Activated naive CD4-positive, alpha-beta T cell treated with anti-CD3 and anti-CD28 coated beads for 36 hours (primary cell): ENCODE measurements at places on chromosomes 7 and 10.

DNA sequence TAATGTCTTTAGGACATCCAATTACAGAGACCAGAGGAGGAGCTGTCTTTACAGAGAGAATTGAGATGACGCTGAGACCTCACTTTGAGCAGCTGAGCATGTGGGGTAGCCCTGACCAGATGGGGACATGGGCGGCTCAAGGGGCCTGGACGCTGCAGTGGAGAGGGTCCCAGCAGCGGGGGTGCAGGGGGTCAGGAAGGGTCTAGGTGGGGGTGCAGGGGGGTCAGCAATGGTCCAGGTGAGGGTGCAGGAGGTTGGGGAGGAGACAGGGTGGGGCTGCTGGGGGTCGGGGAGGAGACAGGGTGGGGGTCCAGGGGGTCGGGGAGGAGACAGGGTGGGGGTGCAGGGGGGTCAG lies 43.2 kb upstream of the CFAP46 start:
- DNase-seq: no peak

DNA sequence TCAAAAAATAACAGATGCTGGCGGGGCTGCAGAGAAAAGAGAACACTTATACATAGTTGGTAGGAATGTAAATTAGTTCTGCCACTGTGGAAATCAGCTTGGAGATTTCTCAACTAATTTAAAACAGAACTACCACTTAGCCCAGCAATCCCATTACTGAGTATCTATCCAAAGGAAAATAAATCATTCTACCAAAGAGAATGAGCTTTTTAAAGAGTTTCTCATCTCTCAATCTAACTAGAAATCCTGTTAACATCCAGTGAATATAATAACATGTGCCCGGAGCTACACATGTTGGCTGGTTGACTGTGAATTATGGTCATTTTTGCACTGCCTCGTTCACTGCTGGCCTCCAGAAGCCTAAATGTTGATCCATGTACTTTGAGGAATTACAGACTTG lies 39.3 kb downstream of the BET1 start:
- DNase-seq: no peak

DNA sequence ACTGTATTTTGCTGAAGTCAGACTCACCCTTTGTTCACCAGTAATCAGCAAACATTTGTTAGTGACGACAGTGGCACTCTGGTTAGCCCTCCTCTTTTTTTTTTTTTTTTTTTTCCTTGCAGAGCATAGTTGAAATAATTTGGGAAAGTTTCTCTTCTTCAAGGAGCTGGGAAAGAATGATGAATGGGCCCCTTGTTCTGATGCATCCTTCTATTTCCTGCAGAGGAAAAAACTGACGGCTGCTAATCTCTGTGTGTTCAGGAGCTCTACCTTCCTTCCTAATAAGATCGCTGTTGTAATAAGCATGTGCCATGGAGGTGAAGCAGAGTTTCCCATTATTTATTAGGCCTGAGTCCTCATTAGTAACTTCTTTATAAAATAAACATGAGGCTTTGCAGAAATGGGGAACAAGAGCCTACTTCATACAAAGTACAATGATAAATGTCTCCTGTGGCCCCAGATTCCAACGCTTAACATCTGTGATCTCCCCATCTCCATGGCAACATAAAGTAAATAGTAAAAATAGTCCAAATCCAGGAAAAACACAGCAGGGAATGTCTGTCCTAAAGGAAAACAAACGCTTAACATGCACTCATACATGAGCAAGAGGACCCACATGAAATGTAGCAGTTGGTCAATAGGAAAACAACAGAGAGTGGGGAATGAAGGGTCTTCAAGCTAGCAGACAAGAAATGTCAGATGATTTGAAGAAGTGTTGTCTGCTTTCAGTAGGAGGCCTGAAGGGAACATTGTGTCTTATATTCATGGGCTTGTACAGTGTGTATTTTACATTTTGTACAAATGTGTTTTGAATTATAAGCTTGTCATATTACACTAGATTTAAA lies 59.1 kb upstream of the CALD1 start:
- no peak for DNase-seq

DNA sequence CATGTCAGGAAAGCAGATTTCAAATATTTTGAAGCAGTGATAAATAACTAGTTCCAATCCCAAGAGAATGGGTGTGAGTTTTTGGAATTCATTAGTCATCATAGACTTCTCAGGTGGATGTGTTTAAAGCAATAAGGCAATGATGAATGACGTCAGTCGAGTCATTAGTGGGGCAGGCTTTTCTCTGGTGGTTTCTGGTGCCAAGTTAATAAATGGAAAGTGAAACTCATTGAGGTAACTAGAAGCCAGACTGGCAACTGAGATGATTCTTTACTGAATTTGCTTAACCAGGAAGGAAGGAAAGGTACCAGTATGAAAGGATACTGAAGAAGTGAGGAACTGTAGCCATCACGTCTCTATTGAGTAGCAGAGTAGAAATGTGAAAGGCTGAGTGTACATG lies 311.0 kb downstream of the GPAM start:
- no peak for DNase-seq

- DNase-seq: no peak
These were observed 85.6 kb upstream of the SHH start for GRCh38 chr7:155897758-155898386.

DNA sequence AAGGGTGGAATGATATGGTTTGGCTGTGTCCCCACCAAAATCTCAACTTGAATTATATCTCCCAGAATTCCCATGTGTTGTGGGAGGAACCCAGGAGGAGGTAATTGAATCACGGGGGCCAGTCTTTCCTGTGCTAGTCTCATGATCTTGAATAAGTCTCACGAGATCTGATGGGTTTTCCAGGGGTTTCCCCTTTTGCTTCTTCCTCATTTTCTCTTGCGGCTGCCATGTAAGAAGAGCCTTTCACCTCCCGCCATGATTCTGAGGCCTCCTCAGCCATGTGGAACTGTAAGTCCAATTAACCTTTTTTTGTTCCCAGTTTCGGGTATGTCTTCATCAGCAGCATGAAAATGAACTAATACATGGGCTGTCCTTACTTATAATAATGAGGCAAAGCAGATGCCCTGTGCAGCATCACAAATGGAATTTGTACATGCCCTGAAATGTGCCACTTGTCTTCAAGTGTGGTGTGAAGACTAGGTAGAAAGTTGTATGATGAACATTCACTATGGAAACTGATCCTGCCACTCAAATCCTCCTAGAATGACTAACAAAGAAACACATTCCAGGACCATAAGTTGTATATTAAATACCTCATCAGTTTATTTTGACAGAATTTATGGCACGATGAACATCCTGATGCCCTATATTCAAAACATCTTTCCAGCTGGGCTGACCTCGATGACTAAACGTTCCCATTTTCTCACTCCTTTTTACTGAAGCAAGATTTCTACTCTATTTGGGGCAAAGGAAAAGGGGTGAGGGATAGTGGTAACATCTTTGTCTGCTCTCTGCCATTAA lies 122.8 kb upstream of the CTTNBP2 start:
- no peak for DNase-seq

- DNase-seq: no peak
These were observed 113.4 kb upstream of the RAB18 start for GRCh38 chr10:27390681-27391080.

GRCh38 chr10:124997771-124998623 lies 56.1 kb downstream of the ZRANB1 start:
- DNase-seq: no peak

GRCh38 chr7:39464350-39465054 lies 101.7 kb upstream of the YAE1 start:
- DNase-seq: no peak

DNA sequence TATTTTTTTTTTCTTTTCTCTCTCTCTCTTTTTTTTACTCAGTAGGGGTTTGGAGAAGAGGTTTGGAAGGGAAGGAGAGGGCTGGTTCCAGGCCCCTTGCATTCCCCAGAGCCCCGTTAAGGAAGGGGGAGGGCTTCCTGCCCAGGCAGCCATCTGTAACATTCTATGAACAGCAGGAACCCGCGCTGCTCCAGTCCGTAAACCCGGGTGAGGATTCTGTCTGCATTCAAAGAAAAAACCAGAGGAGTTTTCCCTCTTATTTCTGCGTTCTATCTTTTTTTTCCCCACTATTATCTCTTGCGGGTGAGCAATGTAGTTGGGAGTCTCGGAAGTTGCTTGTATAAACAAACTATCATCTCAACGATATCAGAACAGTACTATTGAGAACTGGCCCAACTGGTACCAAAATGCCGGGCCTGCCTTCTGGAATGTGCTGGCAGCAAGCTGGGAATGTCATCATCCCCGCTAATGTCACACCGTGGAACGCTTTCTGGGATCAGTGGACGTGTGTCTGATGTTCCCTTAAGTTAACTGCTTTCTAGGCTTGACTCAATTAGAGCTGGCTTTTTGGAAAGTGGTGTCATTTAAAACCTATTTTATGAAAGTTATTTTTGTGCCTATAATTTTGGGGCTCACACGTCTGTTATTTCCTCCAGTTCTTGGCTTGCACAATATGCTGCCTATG lies 153.1 kb upstream of the MEOX2 start:
- DNase-seq: no peak

DNA sequence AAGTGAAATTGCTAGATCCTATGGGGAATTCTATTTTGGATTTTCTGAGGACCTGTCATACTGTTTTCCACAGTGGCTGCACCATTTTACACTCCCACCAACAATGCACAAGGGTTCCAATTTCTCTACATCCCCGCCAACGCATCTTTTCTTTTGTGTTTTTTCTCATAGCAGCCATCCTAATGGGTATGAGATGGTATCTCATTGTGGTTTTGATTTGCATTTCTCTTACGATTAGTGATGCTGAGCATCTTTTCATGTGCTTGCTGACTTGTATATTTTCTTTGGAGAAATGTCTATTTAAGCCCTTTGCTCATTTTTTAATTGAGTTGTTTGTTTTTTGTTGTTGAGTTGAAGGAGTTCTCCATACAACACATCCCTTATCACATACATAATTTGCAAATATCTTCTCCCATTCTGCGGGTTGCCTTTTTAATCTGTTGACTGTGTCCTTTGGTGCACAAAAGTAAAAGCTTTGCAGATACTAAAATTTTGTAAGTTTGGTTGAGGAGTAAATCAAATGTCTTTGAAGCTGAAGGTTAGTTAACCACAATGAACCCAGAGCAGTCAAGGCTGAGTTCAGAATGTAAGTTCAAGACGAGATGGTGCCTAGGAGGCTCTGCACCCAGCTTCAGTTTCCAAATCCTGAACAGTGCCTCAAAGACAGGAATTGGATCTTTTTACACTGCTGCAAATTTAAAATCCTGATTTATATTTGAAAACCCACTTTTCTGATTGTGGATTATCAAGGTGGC lies 195.4 kb downstream of the COBL start:
- DNase-seq: no peak

DNA sequence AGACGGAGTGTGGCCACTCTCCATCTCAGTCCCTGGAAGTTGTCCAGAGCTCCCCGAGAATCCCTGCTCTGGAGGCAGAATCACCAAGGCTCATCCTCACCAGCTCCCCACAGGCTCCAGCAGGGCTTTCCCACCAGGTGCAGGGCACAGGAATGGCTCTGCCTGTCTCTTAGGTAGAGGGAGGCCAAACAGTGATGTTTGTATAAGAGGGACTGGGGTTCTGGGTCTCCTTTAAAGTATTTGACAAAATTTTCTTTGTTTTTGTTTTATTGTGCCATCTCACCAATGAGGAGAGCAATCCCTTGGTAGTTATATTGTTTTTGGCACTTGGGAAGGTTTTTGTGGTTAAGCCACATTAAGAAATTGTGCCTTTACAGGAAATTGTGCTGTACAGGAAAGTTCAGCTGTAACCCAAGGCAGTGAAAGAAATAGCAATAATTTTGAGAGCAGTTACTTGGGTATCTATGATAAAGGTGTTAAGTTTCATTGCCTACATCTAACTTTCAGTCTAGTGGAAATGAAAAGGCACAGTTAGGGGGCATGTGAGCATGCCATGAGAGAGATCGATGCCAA lies 219.3 kb upstream of the PRSS58 start:
- no peak for DNase-seq

DNA sequence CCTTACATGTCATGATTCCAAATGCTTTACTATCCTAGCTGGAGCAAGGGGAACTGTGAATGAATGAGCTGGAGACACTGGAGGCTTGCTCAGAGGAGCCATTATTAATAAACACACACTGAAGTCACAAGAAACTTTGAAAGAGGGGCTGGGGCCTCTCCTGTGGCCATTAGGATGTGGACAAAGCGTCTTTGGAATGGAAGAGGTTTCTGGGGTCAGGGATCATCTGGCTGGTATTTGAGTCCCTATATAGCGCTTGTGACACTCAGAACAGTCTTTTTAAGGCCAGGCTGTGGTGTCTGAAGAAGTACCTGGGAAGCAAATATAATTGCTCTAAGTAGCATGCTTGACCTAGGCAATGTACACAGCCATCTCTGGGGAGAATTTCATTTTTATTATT lies 193.0 kb downstream of the JCAD start:
- DNase-seq: no peak

DNA sequence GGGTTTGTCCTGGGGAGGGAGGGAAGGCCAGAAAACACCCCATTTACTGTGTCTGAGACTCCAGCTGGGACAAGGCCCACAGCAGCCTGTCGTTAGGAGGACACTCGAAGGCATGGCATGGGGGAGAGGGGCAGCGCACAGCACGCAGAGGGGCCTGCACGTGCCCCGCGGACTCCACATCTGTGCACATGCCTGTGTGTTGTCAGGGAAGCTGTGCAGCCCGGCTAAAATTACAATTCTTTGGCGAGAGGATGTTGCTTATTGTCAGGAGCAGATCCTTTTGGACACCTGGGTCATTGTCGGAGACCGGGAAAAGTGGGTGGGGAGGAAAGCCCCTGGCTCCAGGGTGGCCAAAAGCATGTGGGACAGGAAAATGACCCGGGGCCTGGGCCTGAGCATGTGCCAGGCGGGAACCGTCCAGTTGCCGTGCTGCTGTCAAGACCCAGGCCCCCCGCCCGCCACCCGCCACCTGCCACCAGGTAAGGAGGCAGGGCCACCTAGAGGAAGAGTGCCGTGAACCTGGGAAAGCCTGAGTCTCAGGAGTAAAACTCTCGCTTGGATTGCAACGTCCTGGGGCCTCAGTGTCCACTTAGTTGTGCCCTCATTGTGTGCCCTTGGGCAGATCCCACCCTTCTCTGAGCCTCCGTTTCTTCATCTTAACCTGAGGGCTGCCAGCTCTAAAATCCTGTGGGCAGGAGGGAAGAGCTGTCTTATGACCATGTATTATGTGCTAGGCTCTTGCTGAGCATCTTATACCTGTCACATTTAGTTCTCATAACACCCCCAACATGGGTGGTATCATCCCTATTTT lies 7.2 kb downstream of the VSIR start:
- no peak for DNase-seq

DNA sequence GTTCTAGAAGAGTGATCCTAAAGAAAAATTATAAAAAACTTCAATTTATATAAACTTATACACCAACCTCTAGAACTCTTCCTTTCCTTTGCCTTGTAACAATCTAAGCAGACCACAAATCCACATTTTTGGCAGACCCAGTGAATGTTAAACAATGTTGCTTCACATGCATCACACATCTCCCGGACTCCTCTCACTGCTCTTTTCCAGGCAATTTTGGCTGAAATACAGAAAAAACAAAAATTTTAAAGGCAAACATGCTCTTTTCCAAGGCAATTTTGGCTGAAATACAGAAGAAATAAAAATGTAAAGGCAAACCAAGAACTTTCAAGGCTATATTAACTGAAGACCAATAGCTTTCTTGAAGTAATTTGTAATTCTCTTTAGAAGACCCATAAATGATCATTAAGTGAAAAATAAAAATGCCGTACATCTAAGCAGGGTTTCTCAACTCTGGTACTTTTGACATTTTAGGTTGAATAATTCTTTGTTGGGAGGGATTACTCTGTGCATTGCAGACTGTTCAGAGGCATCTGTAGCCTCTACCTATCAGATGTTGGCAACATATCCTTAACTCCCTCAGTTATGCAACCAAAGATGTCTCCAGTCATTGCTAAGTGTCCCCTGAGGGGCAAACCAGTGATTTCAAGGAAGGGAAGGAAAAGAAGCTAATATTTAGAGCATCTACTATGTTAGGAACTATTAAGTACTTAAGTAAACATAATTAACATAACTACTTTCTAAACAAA lies 64.4 kb downstream of the NRBF2 start:
- DNase-seq: no peak
